ENCODE measurements at places on chromosomes 12 and 14.

DNA sequence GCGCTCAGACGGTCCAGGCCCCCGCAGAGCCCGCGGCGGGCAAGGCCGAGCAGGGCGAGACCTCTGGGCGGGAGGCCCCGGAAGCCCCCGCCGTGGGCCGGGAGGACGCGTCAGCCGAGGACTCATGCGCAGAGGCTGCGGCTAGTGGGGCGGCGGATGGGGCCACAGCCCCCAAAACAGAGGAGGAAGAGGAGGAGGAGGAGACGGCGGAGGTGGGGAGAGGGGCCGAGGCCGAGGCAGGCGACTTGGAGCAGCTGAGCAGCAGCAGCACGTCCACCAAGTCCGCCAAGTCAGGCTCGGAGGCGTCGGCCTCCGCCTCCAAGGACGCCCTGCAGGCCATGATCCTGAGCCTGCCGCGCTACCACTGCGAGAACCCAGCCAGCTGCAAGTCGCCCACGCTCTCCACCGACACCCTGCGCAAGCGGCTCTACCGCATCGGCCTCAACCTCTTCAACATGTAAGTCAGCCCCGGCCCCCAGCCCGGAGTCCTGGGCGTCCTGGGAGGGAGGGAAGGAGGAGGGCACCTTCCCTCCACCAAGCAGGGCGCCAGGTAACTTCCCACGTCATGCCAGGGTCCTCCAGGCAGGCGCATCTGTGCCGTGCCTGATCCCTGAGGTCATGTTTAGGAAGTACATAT lies 72.4 kb downstream of the IQSEC3 start:
- peak; percentile 50 for DNase-seq

GRCh38 chr12:49565406-49566265 lies 2.3 kb downstream of the MCRS1 start:
- no peak for DNase-seq

DNA sequence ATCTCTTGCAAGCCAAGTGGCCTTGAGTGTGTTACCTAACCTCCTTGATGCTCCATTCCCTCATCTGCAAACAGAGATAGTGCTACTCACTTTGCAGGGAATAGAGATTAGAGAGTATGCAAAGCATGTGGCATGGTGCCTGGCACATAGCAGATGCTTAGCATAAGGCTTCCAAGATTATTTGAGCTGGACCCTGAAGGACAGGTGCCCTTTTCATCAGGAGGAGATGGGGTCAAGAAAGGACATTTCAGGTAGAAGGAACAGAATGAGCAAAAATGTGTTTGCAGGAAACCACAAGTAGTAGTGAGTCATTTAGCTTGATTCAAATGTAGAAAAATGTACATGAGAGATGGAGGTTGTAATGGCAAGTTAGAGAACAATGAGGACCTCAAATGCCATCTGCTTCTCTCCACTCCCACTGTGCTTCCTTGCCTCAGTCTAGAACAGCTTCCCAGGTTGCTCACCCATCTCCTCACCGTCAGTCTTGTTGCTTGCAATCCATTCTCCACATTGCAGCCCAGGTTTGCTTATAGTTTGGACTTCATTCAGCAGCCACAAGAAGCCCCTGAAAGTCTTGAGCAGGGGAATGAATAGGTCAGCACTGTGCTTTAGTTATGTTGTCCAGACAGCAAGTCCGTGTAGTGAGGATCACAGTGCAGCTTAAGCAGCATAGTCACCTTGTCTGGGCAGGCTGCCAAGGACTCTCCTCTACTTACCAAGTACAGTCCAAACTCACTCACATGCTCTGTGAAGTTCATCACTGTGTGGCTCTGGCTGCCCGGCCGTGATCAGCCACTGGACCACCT lies 536.3 kb upstream of the CCDC196 start:
- no peak for DNase-seq

GRCh38 chr12:32891956-32892355 lies 4.6 kb downstream of the PKP2 start:
- no peak for DNase-seq

GRCh38 chr12:73665193-73665592 lies 872.4 kb upstream of the ATXN7L3B start:
- DNase-seq, result no peak

DNA sequence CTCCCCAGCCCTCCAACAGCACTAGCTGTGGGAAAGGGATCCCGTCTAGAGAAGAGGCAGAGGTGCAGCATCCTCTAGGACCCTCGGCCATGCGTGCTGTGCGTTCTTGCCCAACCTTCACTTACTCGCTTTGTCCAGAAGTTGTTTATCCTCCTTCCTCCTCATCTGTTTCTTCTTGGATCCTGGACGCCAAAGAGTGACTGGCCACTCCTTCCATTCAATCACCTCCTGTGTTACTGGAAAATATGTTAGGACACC lies 140.5 kb downstream of the ZFP36L1 start:
- DNase-seq, result no peak

- DNase-seq, result no peak
These were observed 59.9 kb downstream of the VCPKMT start for GRCh38 chr14:50056435-50056834.

DNA sequence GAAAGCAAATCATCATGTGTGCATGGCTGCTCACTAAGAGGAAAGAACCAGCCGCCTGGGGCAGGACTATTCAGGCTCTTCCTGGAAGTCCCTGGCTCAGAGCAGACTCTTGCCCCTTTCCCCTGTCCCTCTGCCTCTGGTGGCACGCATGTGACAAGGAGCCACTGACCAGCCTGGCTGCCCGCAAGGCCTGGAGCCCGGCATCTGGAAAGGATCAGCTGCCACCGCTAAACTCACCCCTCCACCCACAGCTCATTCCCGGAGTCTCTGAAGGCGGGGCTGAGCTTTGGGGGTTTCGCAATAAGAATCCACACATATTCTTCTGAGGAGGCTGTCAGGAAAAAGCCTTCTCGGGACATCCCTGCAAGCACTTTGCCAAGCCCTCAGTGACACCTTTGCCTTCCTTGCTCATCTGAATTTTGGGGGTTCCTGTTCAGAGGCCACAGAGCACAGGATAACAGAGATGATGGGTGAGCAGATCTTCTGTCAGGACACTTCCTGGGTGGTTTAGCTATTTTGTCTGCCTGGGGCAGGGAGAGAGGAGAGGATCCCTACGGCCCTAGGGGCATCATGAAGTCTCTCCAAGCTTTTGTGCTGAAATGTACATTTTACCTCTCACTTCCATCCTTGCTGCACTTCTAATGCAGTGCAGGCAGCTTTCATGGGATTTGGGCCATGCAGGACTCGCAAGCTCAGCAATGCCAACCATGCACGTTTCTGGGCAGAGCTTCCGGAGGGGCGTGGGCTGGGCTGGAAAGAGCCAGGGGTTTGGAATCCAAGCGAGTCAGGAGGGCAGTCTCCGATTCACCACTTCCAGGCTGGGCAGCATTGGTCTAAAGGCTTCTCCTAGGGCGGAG lies 124.8 kb upstream of the MAP1LC3B2 start:
- peak; percentile 42 for DNase-seq

GRCh38 chr14:101071493-101071906 lies 168.0 kb upstream of the RTL1 start:
- no peak for DNase-seq

DNA sequence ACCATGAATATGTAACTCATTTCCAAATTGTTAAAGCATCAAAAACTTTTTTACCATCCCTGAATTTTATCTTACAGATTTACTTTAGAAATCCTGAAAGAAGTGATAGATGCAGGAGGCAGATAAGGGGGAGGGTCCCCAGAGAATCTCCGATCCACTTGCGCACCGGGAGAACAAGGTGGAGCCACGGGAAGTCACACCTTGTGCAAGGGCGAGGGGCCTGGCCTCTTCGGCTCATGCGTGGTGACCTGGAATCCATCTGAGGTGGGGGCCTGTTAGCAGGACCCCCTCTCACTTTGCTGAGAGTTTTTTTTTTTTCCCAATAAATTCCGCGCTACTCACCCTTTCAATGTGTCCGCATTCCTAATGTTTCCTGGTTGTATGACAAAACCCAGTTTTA lies 80.2 kb upstream of the CDKN3 start:
- DNase-seq, result no peak

DNA sequence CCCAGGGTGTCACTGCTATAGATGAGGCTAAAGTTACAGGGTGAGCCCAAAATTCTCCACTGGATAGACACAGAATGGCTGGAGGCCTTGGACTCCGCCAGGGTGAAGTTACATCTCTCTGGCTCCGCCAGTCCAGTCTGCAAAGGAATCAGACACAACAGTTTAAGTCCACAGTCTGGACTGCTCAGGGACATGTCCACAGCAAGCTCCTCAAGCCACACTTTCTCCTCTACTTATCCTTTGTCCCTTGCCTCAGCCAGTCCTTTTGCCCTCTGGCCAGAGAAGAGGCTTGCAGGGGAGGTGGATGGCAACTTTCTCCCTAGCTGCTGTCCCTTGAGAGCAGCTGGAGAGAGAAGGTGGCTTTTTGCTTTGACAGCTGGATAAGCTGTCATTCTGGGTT lies 28.0 kb downstream of the PTPRB start:
- no peak for DNase-seq

All from glutamatergic neuron (in vitro differentiated cells).